ENCODE measurements at places on chromosomes 7 and 10.

- no peak for DNase-seq
Measured at GRCh38 chr10:34907743-34908430, 92.8 kb upstream of the PARD3 start.

GRCh38 chr10:24606021-24606420 lies 117.7 kb downstream of the ARHGAP21 start:
- DNase-seq: no peak

DNA sequence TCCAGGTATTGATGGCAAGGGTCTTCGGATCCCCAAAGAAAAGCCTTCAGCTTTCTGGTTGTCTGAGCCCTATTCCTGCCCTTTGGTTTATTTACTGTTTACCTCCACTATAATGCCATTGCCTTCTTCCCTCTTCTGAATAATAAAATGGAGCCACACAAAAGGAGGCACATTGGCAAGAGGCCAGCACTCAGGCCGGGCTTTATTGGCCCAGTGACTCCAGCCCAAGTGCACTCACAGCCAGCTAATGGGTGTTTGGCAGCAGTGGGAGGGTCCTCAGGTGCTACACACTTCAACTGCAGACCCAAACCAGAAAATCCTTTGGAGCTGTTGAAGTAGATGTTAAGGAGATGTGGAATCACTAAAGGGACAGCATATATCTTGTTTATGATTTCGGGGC lies 336.0 kb downstream of the PLXNA4 start:
- no peak for DNase-seq

GRCh38 chr7:44750424-44750823 lies 1.8 kb downstream of the ZMIZ2 start:
- DNase-seq: no peak

DNA sequence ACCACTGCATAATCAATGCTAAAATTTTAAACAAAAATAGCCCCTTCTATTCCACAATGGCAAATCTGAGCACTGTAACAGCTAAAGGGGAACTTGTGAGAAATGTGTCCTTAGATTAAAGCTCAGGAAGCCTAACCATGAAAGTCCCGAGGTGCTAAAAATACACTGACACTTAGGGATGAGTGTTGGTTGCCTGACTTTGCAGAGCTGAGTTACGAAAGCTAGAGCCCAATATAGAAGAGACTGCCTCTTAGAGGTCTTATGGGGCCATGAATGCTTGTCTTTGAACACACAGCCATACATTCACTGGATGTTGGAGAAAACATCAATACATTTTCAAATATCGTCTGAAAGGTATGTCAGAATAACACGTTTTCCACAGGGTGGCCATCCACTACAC lies 209.7 kb downstream of the LHFPL3 start:
- no peak for DNase-seq

DNA sequence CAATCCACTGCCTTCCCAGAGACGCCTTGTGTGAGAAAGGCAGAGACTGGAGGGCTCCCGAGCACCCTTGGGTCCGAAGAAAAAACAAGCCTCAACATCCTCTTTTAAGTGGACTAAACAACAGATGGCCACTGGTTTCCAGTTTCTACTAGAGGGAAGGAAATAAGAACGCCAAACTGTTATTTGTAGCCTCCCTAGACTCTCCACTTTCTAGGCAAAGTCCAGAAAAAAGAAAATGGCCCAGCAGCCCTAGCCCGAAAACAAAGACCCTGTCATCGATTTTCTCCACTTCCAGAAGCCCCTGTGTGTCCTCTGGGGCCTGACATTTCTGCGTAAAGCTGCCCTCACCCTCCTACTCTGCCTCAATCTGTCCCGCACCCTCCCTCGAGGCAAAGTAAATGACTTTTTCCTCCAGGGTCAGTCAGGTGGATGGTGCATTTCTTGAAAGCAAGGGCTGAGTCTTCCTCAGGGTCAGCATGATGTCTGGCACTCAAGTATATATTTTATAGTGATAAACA lies 6.0 kb downstream of the RGS10 start:
- DNase-seq: no peak

DNA sequence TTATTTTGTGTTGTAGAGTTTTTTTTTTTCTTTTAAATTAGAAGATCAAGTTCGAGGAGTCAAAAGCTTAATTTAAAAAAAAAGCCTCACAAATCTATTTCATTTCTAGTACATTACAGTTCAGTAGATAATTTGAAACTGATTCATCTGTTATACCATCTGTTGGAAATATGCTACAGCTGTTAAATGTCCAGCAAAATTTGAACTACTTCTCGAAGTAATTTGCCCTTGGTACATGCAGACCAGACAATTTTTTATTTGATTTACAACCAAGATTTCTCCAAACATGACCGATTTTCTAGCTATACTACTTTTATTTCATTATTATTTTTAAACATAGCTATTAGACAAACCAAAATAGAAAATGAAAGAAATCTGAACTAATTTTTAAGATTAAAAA lies 647.9 kb downstream of the CNTNAP2 start:
- DNase-seq: no peak

GRCh38 chr10:74104480-74104879 lies 46.1 kb downstream of the AP3M1 start:
- DNase-seq: no peak

- DNase-seq: peak; percentile 46
Measured at GRCh38 chr10:105950410-105950809, 1214.1 kb downstream of the SORCS1 start.

DNA sequence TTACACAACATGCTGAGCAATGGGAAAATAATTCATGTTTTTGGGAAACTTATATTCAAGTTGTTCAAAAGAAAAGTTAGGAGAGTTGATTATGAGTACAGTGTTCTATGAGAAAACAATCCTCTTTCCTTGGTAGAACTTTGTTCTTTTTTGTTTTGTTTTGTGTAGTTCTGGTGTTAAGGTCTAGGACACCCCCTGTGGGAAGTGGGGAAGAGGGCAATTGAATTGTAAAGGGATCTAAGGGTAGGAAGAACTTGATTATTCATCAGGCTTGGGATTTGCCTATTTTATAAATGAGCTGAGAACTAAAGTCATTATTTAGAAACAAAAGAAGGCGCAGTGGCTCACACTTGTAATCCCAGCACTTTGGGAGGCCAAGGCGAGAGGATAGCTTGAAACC lies 25.9 kb upstream of the CDK13 start:
- DNase-seq: no peak

GRCh38 chr7:87920578-87920977 lies 13.5 kb upstream of the ADAM22 start:
- no peak for DNase-seq

GRCh38 chr10:73914036-73914435 lies 3.1 kb downstream of the PLAU start:
- DNase-seq: no peak

DNA sequence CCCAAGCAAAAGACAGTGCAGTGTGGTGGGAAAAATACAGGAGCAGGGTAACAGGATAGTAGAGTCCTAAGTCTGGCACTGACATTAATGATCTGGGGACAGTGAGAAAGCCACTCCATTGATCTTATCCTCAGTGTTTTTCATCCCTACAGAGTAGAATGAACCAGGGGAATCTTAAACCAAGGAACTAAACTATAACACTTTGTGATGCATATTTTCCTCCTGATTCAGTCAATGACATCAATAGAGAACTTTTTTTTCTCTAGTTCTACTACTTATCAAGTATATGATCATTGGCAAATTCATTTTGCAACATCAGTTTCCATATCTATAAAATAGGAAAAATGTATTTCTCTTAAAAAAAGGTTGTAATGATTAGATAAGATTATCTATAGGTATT lies 151.1 kb downstream of the TMEM26 start:
- DNase-seq: no peak

- DNase-seq: no peak
Measured at GRCh38 chr7:151012911-151013347, 11.4 kb downstream of the ATG9B start.

- no peak for DNase-seq
Measured at GRCh38 chr10:36621346-36621745, 504.1 kb upstream of the ANKRD30A start.

DNA sequence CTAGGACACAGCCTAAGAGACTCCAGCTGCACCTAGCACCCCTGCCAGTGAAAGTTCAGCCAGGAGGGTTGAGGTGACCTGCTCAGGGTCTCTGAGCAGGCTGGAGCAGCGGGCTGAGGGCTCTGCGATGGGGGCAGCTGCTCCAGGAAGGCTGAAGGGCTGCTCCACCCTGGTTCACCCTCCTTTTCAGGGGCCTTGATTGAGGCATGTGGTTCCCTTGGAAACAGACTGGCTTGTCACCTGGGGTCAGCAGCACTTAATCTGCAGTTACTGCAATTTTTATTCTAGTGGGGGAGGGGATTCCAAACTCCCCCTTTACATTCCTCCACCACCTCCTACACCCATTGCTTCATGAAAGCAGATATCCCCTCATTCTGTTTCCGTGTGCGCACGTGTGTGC lies 85.3 kb upstream of the UNC5B start:
- no peak for DNase-seq

DNA sequence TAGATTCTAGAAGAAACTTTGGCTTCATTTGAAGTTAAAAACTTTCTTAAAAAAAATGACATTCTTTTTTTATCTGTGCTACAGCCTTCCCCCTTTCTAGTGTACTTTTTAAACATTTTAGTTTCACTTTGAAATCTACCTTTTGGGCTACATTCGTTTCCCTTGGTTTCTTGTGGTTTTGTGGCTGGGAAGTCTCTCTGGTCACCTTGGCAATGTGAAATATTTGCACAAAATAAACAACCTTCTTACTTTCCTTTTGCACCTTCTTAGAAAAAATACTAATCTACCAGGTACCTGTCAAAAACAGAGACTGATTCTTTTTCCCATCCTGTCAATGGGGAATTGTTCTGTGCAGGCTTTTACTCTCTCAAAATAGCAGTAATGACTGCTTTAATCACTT lies 350.2 kb downstream of the GATA3 start:
- no peak for DNase-seq

DNA sequence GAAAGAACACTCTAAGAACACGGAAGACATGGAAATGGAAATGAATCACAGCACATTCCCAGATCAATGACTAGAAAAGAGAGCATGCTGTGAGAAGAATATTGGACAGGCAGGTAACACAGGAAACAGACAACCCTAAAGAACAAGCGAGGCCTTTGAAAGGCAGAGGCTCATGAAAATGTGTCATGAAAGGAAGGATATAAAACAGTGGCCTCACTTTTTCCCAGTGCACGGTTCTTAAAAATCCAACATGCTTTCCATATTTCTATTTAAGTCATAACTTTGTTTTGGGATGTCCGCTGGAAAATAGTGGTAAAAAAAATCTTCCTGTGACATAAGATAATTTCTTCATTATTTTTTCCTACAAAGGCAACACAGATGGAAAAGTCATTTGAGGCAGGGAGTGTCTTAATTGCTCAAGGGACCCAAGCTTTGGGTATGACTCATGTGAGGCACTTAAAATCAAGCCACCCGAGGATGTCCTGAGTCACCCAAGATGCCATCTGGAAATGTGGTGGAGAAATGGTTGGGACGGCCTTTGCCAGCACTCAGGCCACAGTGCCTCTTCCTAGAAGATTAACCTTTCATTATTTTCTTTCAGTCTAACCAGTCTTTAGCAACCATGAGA lies 17.0 kb downstream of the ITIH5 start:
- no peak for DNase-seq

Data from Right ventricle myocardium superior (tissue), 1 donor.